ENCODE measurements at places on chromosomes 3 and 15.

- no peak for DNase-seq
Measured at GRCh38 chr3:126081618-126082361, 2.1 kb downstream of the SLC41A3 start.

- DNase-seq, result no peak
Measured at GRCh38 chr3:177483182-177483967, 286.1 kb upstream of the TBL1XR1 start.

DNA sequence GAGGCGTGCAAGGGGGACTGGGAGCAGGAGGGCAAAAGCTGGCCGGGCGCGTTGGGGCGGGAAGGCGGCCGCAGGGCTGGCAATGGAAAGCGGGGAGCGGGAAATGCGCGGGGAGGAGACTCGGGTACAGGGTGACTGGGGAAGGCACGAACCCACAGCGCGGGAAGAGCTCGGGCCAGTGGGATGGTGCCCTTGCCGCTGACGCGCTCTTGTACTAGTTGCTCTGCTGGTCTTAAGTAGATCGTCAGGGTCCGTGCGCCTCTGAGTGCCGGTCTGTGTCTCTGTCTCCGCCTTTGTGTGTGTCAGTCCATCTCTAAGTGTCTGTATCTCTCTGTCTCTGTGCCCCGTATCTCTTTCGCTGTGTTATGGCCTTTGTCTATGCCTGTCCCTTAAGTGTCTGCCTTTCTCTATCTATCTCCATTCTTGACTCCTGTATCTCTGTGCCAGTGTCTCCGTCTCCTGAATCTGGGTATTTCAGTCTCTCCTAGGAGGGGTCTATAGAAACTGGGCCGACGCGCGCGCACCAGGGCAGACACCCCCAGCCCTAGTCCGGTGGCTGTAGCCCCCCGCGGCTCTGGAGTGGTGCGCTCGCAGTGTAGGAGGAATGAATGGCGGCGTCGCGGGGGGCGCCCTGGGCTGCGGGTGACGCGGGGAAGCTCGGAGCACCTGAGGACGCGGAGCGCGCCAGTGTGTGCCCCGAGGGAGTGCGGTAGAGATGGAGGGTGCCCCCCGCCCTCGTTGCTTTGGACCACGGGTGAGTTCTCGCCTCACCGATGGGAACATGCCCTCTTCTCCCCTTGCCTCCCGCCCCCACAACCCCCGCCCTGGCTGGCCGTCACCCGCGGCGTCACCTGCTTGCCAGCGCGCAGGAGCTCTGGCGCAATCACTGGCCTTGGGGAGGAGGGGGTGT lies 756 bp upstream of the CAMK2N2 start:
- DNase-seq, result no peak

DNA sequence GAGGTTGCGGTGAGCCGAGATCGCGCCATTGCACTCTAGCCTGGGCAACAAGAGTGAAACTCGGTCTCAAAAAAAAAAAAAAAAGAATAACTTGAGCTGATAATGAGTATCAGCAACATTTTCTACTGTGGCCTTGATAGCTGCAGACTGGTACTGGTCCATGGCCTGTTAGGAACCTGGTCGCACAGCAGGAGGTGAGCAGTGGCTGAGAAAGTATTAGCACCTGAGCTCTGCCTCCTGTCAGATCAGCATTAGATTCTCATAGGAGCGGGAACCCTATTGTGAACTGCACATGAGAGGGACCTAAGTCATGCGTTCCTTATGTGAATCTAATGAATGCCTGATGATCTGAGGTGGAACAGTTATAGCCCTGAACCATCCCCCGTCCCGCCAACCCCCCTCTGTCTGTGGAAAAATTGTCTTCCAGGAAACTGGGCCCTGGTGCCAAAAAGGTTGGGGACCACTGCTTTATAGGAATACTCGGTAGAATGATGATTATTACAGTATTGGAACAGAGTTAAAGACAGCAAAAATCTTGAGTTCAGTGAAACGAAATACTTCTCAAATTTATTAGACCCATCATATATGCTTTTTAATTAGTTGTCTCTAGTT lies 126.0 kb downstream of the ZNF609 start:
- DNase-seq, result no peak

- DNase-seq, result no peak
Measured at GRCh38 chr15:37142371-37142770, 42.0 kb upstream of the MEIS2 start.

- DNase-seq, result no peak
Measured at GRCh38 chr15:47786371-47786770, 69.1 kb downstream of the SEMA6D start.

GRCh38 chr3:75144406-75144805 lies 519.7 kb upstream of the FRG2C start:
- DNase-seq, result no peak

- no peak for DNase-seq
Measured at GRCh38 chr15:58405865-58406264, 25.9 kb upstream of the LIPC start.

DNA sequence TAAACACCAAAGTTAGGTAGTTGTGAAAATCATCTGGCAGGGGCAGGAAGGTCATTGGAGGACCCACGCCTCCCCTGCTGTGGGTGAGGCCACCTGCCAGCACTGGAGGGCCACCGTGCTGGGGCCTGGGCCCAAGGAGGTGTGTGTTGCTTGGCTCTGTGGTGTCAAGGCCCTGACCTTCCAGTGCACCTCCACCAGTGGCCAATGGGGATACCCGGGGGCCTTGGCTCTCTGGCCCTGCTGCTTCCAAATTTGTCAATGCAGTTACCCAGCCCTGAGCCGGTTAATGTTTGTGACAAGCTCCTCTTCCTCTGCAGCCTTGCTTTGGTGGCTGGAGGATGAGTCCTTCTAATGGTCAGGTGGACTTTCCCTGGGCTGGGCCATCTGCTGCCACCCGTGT lies 150.2 kb downstream of the KLF13 start:
- no peak for DNase-seq

DNA sequence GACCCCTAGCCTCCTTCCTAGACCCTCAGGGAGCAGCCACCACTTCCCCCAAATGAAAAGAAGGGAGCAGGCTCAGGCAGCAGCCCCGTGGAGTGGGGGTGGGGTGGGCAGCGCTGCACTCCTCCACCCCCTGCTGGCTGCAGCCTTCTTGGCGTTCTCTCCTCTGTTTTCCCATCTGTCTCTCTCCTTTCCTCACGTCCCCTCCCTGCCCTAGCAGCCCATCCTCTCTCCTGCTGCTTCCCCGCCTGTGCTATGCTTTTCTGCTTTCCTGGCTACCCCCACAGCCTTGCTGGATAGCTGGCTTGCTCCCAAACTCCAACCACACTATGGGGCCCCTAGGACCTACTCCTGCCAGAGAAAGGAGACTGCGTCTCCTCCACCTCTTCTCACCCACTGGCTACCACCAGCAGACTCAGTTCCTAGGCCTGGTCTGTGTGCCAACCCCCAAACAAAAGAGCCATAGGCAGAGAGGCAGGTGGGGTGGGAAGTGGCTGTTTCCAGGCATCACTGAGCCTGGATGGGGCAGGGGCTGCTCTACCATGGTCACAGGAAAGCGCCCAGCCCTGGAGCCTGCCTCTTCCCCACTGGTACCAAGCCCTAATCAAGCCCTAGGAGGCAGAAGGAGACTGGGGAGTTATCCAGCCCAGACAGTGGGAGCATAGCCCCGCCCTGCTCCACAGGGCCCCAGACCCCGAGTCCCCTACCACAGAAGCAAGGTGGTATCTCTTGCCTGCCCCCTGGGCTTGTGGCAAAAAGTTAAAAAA lies 3.4 kb upstream of the DISP2 start:
- no peak for DNase-seq

GRCh38 chr15:77819851-77820728 lies 187.4 kb upstream of the LINGO1 start:
- no peak for DNase-seq

DNA sequence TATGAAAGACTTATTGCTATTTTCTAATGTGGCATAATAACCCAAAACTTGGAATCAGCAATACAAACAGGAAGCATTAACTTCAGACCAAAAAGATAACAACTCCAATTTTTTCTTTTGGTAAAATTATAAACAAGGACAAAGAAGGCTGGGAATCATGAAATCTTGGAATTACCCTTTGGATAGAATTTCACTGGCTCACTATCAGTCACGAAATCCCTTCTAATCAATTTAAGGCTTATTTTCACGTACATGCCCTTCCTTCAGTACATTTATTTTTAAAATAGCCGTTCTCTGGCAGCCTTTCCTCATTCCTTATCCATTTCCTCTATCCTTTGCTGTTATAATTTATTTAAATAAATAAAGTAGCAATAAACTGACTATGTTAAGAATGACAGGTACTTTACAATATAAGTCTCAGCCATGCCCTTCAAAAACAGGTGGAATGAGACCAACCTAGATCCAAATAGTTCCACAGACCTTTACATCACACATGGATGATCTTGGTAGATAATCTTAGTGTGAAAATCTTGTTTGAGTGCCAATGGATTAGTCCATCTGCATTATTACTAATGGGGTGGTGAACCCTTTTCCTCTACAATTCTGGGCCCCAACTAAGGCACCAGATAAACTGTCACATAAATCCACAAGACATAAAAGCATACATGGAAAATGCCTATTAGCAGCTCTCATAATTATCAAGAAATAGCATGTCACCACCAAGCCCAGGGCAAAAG lies 38.9 kb downstream of the ABI3BP start:
- DNase-seq, result no peak

DNA sequence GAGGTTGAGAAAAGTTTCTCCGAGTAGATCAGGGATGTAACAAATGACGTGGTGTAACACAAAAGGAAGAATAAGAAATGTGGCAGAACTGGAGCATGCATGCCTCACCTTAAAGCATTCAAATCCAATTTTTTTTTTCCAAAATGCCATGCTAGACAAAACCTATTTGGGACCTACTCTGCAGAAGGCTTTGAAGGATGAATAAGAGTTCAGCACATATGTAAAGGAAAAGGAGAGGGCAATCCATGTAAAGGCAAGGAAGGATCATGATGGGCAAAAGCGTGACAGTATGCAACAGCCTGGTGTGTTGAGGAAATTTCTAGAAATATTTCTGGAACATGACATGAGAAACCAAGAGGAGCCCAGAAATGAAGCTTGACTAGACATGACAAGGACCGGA lies 116.4 kb downstream of the OXNAD1 start:
- DNase-seq, result no peak

DNA sequence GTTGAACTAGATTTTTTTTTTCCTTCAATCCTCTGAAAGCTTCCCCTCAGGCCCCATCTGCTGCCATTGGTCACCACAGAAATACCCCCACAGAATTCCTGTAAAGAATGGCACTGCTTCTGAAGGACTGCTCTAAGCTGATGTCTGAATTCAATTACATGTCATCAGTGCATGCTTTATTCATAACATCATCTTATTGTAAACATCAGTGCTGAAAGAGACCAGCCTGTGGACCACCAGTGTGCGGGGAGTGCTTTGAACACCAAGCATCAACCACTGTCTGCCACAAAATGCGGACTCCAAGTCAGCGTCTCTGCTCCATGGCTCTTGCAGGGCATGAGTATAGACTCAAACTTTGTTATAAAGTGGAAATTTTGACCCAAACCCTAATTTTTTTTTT lies 11.6 kb downstream of the PHLDB2 start:
- DNase-seq, result no peak

DNA sequence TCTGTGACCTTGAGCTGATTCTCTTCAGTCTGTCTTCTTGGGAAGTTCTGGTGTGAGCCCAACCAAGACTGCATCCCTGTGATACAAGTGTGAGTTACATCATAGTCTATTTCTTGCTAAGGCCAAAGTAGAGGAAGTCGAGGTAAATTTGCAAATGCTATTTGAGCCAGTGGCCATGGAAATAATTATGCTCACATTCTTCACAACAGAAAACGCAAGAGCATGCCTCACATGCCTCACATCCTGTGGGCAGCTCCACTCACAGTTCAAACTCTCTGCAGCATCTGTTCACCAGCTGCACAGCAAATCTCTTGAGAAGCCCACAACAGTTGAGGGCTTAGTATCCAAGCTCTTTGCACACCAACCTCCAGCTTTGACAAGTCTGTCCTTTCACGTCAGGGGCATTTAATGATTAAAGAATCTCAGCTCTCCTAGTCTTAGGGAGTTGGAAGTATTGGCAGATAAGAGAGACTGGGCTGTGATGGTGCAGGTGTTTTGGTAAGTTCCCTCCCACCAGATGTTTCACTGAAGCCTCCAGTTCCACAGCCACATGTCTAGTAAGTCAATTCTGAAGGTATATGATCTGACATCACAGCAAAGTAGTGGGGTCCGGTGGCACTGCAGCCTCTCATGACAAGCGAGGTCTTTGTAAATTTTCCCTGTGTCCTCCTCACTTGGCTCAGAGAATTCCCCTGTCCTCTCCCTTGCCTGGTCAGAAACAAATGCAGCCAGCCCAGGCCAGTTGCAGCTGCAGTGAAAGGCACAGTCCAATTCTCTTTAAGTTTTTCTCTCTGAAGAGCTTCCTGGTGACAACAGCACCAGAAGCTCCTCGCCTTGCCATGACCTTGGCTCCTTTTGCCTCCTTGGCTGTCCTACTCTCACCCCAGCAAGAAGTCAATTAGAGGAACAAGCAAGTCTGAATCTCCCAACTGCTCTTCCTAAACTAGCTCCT lies 166.1 kb downstream of the SSR3 start:
- DNase-seq, result no peak

DNA sequence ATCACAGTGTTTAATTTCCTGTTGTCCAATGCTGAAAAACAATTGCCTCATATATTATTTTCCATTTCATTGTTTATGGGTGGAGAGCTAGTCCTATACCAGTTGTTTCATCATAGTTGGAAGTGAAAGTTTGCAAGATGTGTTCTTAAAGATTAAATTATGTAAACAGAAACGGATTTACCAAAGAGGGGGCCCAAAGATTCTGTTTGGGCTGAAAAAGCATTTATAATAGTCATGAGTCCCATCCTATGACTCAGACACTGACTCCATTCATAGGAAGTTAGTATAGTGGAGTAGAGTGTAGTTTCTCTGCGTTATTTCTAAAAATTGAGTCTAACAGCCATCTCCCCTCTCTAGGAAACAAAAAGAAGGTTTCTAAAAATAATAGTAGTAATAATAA lies 24.3 kb downstream of the NFKBIZ start:
- no peak for DNase-seq

DNA sequence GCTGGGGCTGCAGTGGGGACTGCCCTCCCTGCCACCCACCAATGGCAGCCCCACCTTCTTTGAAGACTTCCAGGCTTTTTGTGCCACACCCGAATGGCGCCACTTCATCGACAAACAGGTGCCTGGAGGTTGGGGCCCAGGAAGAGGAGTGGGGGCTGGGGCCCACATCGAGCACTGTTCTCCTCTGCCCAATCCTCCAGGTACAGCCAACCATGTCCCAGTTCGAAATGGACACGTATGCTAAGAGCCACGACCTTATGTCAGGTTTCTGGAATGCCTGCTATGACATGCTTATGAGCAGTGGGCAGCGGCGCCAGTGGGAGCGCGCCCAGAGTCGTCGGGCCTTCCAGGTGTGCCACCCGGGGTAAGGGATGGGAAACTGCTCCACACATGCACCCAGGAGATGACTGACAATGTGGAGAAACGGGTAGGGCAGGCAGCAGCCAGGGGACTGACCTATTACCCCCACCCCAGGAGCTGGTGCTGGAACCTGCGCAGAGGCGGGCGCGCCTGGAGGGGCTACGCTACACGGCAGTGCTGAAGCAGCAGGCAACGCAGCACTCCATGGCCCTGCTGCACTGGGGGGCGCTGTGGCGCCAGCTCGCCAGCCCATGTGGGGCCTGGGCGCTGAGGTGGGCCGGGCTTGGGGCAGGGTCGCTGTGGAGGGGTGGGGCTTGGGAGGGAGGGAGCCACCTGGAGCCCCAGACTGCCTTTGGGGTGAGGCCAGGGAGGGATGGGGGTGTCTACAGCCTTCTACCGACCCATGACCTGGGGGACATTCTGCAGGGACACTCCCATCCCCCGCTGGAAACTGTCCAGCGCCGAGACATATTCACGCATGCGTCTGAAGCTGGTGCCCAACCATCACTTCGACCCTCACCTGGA lies 22.9 kb downstream of the NBEAL2 start:
- no peak for DNase-seq

GRCh38 chr3:159785273-159785708 lies 203.3 kb upstream of the IL12A start:
- DNase-seq, result no peak
